Stimulated activated CD4-positive, alpha-beta T cell treated with anti-CD3 and anti-CD28 coated beads, Interleukin-15, amount 100 ng/mL, for 1 hour (primary cell): ENCODE measurements at places on chromosomes 13 and 19.

GRCh38 chr19:49690656-49691242 is at the start of gene CPT1C:
TSS of gene CPT1C (plus strand) at chr19:49691116. CDS start at chr19:49692253, 1,137 bp downstream.
- peak; percentile 42 for DNase-seq

GRCh38 chr19:42627916-42628315 is 33.2 kb upstream of the CEACAM8 start:
- DNase-seq: no peak

GRCh38 chr19:16397791-16398529 is 73.3 kb downstream of the KLF2 start:
- DNase-seq: no peak

- no peak for DNase-seq
These were observed 30.0 kb upstream of the ATP12A start for GRCh38 chr13:24650161-24650560.

GRCh38 chr19:39568604-39569003 is 28.6 kb upstream of the EID2 start:
- no peak for DNase-seq
